ENCODE measurements at places on chromosomes 13 and 19.
A peak's percentile ranks its signal among the peaks of the same experiment; 100 is the strongest.

DNA sequence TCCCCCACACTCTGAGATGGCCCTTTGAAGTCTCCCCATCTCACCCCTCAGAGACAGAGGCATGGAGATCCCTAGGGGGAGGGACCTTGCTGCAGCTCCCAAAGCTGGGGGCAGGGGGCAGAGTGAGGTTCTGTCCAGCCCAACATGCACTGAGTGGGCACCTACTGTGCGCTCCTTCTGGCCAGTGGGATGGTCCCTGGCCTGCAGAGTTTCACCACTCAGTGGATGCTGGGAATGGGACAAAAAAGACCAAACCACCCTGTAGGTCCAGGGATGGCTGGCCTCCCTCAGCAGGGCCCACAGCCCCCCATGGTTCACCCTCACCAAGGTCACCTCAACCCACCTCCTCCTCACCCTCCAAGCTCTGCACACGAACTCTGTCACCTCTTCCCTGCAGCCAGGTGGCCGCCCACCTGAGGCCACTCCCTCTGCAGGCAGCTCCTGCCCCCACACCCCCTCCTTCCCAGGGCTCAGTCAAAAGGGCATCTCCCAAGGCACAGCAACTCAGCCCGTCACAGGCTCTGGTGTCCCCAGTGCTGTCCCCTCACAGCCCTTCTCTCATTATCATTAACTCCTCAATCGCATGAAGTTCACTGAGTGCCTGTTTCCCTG lies 16.1 kb downstream of the CEACAM21 start:
- no peak for DNase-seq

- DNase-seq, result no peak
Observed at GRCh38 chr19:50460161-50460765, 16.0 kb upstream of the EMC10 start.

- no peak for DNase-seq
Observed at GRCh38 chr13:52669677-52670076, 17.0 kb downstream of the SUGT1 start.

DNA sequence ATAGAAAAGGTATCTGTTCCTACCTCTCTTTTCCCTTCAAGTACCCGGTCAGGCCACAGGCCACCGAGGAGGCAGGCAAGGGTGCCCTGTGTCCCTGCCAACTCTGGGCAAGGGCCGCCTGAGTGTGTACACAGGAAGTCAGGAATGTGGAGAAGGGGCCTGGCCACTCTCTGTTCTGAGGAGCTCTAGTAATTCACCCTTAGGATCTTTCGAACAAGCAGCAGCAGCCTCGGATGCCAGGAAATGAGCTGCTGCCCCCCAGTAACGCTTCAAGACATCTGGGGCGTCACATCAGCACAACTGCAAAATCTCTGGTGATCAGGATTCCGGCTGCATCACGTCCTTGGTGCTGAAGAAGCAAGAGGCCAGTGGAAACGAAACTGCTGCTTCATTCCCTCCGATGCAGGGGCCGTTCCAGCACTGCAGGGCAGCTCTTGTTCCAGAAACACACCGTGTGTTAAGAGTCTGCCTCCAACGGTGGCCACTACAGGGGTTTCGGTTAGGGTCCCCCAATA lies 2.0 kb downstream of the RAB20 start:
- no peak for DNase-seq

GRCh38 chr19:58054901-58055874 lies 3.9 kb upstream of the ZNF135 start:
- DNase-seq, result no peak

GRCh38 chr13:72638059-72638815 lies 89.2 kb downstream of the MZT1 start:
- peak; percentile 18 for DNase-seq

- DNase-seq, result no peak
Observed at GRCh38 chr13:80036845-80037504, 304.0 kb downstream of the SPRY2 start.

- DNase-seq, result no peak
Observed at GRCh38 chr13:113648216-113648610, 9.8 kb downstream of the ATP4B start.

GRCh38 chr19:29942404-29943261 lies 594 bp downstream of the URI1 start:
- DNase-seq, result no peak

DNA sequence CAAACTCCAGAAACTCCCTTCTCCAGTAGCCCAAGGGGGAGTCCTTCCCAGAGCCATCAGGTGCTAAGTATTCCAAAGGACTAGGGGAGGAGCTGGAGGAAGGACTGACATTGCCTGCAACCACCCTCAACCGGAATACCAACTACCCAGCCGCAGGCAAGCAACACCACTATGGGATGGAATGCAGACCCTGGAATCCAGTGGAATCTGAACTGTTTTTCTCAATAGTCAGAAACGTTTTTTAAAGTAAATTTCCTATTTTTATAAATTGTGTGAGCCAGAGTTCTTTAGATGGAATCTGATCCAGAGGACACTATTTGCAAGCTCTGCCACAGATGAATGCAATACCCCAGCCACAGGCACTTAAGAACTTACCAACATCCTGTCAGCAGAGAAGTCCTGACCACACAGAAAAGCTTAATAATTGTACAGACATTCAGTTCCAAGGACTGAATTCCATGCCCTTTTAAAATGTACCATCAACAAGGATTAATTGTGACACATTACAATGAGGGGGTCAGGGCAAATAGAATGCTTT lies 92.1 kb downstream of the USP12 start:
- peak; percentile 7 for DNase-seq

GRCh38 chr19:46849610-46850009 lies 1.0 kb downstream of the AP2S1 start:
- no peak for DNase-seq

DNA sequence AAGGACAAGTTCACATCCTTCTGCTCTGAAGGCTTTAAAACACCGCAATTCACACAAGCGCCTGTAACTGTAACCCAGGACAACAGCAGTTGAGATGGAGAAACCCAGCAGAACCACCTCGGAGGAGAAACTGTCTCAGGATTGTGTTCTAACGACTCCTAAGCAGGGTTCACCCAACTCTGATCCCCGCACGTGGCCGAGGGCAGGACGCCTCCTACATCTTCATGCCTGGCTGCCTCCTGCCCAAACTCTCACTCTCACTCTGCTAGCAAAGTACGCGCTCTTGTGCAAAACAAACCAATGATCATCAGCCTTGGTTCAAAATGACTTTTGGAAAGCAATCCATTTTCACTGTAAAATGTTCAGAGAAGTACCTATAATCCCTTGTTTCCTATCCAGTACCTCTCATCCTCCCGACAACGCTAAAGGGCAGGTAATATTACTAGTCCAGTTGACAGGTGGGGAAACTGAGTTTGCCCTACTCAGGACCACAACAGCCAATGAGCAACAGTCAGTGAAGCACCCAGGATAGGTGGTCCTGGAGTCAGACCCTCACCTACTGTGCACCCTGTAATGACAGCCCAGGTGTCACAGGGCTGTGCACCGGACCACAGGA lies 25.6 kb downstream of the EPS15L1 start:
- DNase-seq, result no peak

DNA sequence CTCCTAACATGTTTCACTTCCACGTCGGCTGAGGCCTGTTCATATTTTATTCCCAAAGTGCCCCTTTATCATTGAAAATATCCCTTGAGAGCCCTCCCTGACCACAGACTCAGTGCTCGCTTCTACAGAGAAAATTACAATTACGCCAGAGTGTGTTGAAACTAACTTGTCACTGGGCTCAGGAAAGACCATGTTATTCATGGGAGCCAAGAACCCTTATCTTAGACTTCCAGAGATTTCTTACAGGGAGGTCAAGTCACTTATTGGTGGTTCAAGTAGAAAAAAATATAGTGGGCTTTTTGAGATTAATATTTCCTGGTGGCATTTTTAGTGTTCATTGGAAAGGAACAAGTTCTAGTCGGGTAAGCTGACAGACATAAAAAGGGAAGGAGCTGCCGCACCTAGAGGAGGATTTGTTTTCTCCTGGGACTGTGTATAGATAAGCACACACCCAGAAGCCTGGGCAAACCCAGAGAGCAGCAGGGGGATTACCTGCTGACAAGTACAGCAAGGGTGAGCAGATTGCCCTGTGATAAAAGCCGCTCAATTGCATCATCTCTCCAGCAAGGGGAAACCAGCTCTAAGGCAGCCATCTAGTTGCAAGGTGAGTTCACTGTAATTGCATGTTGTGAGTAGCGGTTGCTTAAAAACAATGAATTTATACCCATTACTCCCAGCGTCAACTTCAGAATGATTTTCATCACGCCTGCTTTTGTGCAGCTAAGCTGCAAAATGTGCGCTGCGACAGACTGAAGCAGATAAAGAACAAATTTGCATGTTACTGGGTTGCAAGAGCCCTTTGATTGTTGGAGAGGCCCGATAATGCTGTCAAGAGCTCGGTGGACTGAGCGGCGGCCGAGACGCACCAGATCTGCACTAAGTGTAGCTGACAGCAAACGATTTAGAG lies 46.2 kb downstream of the DCT start:
- DNase-seq, result no peak

GRCh38 chr19:30682999-30683536 lies 310.9 kb downstream of the ZNF536 start:
- peak; percentile 27 for DNase-seq

DNA sequence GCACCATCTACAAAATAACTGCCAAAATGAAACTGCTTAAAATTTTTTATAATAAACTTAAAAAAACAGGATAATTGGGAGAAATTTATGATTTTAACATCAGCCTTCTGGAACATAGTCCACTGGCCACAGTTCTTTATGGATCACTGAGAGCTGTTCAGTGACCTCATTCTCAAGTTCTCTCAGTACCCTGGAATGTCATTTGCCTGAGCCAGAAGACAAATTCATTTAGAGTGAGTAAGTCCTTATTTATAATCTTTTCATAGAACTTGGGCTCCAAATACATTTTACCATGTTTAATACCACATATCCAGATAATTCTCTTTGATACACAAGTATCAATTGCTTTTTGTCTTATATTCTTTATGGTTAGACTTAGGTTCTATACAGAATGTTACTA lies 87.6 kb downstream of the CAB39L start:
- DNase-seq, result no peak

DNA sequence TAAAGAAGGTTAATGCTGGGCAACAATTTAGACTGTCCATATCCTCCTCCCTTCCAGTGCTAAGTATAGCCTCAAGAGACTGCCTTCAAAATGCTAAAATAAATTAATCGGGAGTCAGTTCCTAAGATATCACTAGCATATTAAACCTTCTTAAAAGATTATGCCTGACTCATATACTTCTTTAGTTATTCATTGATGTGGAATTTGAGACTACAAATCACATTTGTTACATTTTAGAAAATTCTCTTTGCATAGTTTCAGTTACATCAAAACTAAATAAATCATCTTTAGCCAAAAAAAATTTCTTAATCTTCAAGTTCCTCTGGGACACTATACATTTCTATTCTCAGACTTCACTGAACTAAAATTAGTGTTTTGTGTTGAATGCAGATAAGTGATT lies 769.1 kb downstream of the PCDH9 start:
- DNase-seq, result no peak

DNA sequence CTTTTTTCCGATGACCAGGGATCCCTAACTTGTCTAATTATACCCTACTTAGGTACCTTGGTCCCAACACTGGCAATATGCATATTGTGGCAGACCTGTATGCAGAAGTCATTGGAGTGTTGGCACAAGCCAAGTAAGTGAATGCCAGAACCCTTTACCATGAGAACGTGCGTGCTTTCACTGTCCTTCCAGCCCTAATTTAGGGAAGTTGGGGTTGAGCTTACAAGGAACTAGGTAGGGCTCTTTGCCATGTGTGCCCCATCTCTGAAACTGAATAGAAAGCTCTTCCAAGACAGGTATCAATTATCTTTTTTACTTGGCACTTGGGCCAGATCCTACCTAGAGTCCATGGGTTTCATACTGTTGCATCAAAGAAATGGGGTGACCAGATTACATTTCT lies 93.2 kb downstream of the FRY start:
- DNase-seq, result no peak

GRCh38 chr19:2544576-2545415 lies 68.9 kb downstream of the GADD45B start:
- no peak for DNase-seq

GRCh38 chr13:21749410-21749809 lies 78.5 kb downstream of the FGF9 start:
- no peak for DNase-seq

DNA sequence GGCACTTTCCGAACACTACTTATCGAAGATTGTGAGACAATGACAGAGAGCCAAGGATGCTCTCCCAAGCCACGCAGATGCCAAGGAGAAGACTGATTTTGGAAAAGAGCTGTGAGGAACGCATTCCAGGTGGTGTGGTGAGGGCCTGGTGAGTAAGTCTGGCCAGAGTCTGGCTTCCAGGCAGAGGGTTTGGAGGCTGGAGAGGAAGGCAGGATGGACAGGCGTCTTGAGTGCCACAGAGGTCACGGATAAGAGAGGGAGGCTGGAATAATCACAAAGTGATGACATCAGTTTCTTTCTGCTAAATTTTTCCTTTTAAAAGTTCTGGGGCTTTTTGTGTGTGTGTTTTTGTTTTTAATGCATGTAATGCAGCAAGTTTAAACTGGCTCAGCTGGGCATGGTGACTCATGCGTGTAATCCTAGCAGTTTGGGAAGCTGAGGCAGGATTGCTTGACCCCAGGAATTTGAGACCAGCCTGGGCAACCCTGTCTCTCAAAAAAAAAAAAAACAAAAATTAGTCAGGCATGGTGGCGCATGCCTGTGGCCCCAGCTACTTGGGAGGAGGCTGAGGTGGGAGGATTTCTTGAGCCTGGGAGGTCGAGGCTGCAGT lies 235.1 kb downstream of the NALCN start:
- no peak for DNase-seq

DNA sequence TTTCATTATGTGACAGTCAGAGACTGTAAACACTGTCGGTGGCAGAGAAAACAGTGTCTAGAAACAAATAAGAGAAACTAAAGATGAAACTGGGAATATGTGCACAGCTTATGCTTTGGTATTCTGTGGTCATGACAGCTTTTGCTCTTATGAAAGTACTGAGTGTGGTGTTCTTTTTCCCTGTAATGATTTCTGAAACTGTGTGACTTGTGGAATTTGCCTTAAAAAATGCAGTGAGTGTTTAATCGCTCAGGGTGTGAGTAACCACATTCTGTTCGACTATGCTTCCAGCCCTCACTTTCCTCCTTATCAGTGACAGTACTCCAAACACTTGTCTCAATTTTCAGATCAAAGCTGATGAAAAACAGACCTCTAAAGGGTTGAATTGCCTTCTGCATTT lies 66.9 kb upstream of the DIAPH3 start:
- DNase-seq, result no peak

- DNase-seq, result no peak
Observed at GRCh38 chr19:14467391-14467790, 7.8 kb downstream of the PTGER1 start.

Data from iPS DF 6.9 (cell line).